ENCODE measurements at places on chromosomes 1 and 21. TPM values are rescaled to one million over a fixed set of nuclear protein-coding genes. Genes with fewer than 3 reads are reported as not detected.
A peak's percentile ranks its signal among the peaks of the same experiment; 100 is the strongest.

GRCh38 chr1:110674337-110675059 is at the start of gene KCNA3:
TSS of gene KCNA3 (minus strand) at chr1:110674940. CDS start at chr1:110674809, 131 bp downstream.
- DNase-seq = peak; percentile 69

DNA sequence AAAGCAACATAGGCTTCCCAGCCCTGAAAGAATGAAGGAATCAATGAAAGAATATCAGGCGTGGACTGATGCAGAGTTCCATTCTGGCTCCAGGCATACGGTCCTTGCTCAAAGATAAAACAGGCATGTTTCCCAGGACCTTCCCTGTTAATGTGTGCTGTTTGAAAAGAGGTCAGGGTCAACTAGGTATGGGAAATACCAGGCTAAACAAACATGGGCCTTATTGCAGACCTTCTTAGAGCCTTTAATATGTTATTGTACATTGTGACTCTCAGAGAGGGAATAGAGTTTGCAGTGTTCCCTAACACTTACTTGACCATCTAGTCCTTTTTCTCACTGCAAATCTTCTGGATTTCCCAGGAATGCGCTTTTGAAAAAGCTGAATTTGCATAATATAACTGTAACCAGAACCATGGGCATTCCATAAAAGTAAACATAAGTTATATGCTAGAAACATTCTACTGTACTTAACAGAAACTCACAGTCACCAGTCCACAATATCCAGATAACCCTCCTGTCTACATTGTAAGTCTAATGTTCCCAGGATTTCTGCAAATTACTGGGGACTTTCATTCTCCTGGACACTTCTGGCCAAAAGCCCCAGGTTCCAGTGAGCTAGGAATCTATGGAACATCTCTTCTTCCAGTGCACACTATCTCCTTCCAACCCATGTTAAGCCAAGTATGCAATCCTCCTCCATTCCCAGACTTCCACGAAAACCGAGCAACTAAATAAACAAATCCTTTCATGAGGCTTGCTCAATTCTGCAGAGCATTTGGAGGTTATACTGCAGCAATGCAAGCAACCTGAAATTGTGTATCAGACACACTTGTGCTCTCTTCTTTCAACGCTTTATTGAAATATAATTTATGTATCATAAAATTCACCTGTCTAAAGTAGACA is 486.6 kb downstream of the SETD4 start:
- DNase-seq = no peak

GRCh38 chr1:176669782-176670181 is 206.8 kb downstream of the PAPPA2 start:
- no peak for DNase-seq

DNA sequence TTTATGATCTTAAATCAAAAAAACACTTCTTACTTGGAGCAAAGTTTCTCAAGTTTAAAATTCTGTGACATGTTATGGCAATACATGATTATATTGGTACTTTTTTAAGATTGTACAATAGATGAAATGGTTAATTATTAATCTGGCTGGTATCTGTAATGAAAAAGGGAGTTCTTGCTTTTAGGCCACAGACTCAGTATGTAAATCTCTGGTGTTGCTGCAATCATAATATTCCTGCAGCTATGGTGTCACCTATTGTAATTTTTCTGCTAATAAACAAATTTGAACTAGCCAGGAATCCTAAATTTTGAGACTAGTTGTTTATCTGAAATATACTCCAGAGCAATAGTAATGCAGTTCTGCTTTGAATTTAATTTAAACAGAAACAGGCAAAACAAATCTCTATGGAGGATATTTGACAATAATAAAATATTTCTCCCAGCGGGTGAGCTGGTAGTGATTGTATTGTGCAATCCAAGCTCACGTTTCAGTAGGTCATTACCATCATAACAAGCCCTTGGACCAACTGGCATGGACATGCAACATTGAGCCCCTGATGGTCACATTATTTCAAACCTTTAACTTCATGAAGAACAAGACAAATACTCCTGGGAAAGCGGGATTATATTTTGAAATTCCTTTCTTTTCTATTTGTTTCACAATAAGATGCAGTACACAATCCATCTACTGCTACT is 77.2 kb upstream of the USH2A start:
- no peak for DNase-seq

Gene FMO3
- total RNA-seq = 1.8 TPM

Gene GNG12
- 209 TPM for total RNA-seq

Gene ESPN
- total RNA-seq = not detected
